ENCODE measurements at places on chromosomes 12 and 14.

DNA sequence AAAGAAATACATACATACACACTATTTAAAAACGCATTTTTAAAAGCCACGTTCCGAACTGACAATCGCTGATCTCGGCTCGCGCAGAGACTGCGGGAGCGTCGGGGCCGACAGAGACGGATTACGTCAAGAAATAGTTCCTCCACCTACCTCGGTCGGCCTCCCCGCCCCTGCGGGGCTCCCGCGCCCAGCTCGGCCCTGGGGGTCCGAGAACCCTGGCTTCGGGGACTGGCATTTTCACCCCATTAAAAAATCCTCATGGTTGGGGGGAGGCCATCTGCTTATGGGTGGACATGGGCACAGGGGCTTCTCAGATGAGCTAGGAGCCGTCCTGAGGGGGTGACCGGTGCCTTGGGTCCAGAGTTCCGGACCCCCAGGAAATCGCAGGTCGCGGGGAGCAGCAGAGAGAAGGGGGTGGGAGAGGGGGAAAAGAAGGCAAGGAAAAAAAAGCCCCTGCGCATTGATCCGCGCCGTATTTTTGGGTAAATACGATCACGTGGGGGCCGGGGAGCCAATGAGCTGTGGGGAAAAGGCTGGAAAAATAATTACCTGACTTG, 324 bp upstream of the HOXC9 start:
- peak; percentile 82 for DNase-seq

DNA sequence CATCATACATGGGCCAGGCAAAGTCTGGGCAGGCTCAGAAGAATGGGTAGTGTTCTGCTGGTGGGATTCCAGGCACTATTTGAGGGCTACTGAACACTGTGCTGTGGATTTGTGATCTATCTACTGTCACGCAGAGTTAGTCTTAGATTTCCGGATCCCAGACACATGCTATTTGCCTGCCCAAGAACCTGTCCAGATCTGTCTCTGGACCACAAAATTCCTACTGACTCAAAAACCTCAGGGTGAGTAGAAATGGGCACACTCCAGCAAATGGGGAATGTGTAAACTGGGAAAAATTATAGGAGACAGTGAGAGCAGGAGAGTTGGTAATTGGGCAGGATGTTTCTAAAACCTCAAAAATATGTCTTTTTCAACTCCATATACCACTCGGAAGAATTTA, 129.9 kb downstream of the GALC start:
- DNase-seq = no peak

- no peak for DNase-seq
These were observed 93.0 kb downstream of the KCNH5 start for GRCh38 chr14:62952226-62952625.

- no peak for DNase-seq
These were observed 10.7 kb downstream of the SFSWAP start for GRCh38 chr12:131721548-131721947.

GRCh38 chr14:69719501-69719951, 47.4 kb upstream of the SRSF5 start:
- peak; percentile 77 for DNase-seq

DNA sequence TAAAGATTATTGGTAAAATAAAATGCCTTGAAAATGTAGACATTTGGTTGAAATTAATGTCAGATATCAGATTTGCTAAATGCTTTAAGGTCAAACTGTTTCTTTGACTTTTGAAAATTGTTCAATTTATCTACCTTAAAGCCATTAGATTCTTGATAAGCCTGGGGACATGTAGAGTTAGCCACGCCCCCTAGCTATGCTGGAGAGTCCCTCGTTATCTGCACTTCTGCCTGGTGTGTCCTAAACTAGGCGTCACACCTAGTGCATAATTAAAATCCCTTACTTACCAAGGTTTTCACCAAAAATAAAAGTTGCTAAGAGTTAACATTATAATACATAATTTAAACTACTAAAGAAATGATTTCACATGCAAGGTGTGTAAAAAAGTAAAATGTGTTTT, 79.5 kb downstream of the EGLN3 start:
- DNase-seq = no peak

- no peak for DNase-seq
These were observed 40.8 kb downstream of the GPR65 start for GRCh38 chr14:88045705-88046104.

DNA sequence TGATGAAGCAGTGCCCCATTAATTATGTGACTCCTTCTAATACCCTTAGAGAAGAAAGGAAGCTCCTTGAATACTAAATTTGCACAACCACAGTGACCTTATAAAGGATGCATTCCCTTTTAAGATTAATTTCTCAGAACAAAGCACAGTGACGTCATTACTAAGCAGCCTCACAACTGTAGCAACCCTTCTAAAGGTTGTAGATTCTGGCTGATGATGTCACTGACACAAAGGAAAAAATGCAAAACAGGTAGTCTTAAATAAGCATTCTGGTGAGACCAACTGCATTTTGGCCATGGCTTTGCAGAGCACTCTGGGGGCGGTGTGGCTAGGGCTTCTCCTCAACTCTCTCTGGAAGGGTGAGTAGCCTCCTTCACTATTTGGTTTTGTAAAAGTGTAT, 38.4 kb upstream of the OR4E1 start:
- DNase-seq = no peak

DNA sequence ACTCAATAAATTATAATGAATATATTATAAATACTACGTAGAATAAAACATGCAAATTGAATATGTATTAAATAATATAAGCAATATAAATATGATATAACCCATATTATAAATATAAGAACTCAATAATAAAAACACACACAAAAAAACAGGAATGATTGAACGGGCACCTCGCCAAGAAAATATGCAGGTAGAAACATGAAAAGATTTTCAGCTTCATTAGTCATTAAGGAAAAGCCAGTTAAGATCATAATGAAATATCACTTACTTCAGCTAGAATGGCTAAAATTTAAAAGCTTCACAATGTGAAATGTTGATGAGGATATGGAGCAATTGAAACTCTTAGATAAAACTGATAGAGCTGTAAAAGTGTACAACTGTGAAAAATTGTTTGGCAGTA, 17.8 kb upstream of the SEL1L start:
- DNase-seq = no peak

GRCh38 chr12:125341422-125341821, 276.2 kb downstream of the AACS start:
- DNase-seq = no peak

GRCh38 chr14:59301354-59301753, 112.9 kb downstream of the DAAM1 start:
- DNase-seq = no peak

- DNase-seq = no peak
These were observed 8.8 kb downstream of the GALNT16 start for GRCh38 chr14:69268763-69269162.

DNA sequence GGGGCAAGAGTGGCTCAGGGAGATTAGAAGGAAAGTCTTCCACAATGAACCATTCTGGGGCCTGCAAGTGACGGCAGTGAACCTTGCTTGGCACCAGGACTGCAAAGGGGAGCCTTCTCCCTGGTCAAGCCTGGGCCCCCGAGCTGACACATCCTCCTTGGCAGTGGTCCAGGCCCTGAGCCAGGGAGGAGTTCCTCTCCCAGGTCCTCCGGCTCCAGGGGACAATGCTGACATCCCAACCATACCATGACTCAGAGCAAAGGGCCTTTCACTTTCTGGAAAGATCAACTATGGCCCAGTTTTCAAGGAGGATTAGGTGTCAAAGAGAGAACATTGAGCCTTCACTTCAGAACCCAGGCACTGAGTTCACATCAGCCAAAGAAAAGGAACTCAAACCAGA, 756.5 kb upstream of the TBX3 start:
- DNase-seq = no peak

- peak; percentile 16 for DNase-seq
These were observed 84.6 kb downstream of the SETD3 start for GRCh38 chr14:99395909-99396530.

GRCh38 chr12:43029971-43030370, 440.4 kb upstream of the PRICKLE1 start:
- DNase-seq = peak; percentile 0

DNA sequence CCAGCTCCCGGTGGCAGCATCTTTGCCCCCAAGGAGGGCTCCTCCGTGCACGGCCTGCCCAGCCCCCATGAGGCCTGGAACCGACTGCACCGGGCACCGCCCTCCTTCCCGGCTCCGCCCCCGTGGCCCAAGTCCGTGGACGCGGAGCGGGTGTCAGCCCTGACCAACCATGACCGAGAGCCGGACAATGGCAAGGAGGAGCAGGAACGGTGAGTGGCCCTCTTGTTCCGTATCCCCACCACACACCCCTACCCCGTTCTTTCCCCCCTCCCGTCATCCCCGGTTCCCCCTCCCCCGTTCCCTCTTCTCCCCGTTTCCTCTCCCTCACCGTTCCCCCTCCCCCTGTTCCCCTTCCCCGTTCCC, 28.3 kb downstream of the LRCOL1 start:
- DNase-seq = no peak

DNA sequence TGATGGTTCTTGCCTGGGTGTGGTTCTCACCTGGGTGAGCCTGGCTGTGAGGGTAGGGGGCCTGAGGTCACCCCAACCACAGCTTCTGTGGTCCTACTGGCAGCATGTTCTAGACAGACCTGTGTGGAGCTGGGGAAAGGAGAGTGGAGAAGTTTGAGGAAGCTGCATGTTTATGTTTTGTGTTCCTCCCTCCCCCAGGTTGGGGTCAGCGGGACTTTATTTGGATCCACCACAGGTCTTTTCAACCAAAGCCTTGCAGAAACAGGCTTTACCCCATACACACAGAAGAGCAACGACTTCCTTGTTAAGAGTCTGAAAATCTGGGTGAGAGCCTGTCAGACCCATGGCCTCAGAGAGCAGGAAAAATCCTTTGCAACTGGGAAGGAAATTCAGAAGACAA, 5.6 kb downstream of the CD9 start:
- DNase-seq = no peak

DNA sequence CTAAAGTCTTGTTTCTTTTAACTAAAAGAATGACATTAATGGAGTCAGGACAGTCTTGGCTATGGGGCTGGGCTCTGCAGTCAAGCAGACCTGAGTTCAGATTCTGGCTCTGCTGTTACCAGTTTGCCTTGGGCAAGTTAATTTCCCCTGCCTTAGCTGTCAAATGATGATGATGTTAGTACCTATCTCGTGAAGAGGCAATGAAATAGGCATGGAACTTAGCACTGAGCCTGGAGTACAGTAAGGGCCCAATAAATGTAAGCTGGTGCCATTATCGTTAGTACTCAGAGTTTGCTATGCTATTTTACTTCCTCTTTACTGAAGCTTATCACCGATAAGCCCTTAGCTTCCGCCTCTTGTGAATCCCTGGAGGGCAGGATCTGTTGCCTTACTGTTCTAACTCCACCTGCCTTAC, 8.5 kb downstream of the FBXW8 start:
- no peak for DNase-seq

- no peak for DNase-seq
These were observed 46.9 kb upstream of the FRS2 start for GRCh38 chr12:69423037-69423905.

- no peak for DNase-seq
These were observed 474 bp downstream of the FITM1 start for GRCh38 chr14:24130717-24131548.

- DNase-seq = no peak
These were observed 68.6 kb upstream of the DIO3 start for GRCh38 chr14:101492716-101493115.

GRCh38 chr12:68505970-68506369, 104.7 kb upstream of the RAP1B start:
- DNase-seq = no peak

DNA sequence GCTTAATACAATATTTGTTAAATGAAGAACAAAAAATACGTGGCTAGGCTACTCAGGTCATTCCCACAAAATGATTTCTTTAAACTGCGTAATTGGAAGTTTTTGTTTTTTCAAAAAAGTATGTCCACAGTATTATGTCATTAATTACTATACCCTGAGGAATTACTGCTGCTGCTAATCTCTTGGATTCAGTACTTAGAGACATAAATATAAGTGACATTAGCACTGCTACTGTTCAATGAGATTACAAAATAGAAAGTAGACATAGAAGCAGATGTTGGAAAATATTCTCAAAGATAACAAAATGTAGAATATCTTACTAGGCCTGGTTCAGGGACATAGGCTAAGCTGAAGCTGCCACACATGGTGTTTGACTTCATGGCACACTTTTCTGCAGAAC, 36.3 kb downstream of the HMGA2 start:
- DNase-seq = no peak

- no peak for DNase-seq
These were observed 2.9 kb upstream of the RNU6-8 start for GRCh38 chr14:32205984-32206383.

DNA sequence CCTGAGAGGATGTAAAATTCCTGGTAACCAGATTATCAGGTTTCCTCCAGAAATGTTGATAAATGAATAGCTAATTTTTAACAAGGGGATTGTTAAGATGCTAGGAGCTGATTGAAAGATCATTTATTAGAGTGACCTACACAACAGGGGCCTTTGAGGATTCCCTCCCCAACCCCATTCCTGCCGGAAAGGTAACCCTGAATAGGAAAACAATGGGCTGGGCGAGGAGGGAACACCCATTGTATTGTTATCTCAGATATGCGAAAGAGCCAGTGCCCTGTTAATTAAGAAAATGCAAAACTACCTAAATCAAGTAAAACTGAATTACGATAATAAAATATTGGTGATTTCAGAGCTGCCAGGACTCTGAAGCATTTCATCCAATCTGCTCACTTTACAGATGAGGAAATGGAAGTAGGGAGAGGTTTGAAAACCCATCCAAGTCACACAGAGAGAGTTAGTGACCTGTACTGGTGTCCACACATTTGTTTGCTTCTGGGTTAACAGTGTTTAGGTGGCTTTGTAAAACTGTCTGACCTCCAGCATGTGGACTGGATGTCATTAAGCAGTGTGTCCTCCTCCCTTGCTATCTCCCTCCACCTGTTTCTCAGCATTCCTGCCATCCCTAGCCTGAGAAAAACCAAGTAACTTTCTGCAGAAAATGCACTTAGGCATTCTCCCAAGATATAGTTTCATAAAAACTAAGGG, 214.8 kb downstream of the TTC6 start:
- no peak for DNase-seq

- no peak for DNase-seq
These were observed 41.9 kb downstream of the SLC38A4 start for GRCh38 chr12:46783871-46784270.

DNA sequence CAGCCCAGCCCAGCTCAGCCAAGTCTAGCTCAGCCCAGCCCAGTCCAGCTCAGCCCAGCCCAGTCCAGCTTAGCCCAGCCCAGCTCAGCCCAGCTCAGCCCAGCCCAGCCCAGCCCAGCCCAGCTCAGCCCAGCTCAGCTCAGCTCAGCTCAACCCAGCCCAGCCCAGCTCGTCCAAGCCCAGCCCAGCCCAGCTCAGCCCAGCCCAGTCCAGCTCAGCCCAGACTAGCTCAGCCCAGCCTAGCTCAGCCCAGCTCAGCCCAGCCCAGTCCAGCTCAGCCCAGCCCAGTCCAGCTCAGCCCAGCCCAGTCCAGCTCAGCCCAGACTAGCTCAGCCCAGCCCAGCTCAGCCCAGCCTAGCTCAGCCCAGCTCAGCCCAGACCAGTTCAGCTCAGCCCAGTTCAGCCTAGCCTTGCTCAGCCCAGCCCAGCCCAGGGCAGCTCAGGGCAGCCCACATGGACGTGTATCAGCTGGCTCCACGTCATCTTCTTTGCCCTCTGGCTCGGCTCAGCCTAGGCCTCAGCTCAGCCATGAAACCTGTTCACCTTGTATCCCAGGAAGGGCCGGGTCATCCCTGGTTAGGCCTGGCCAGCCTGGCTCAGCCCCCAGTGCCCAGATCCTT, 185.6 kb downstream of the TMEM121 start:
- no peak for DNase-seq

All from fibroblast of skin of left quadriceps (primary cell).